ENCODE measurements at places on chromosomes 13 and 19.

- no peak for DNase-seq
Observed at GRCh38 chr13:79502859-79503468, 22.0 kb downstream of the NDFIP2 start.

GRCh38 chr13:95256091-95256490 is 45.2 kb downstream of the ABCC4 start:
- DNase-seq, result no peak

DNA sequence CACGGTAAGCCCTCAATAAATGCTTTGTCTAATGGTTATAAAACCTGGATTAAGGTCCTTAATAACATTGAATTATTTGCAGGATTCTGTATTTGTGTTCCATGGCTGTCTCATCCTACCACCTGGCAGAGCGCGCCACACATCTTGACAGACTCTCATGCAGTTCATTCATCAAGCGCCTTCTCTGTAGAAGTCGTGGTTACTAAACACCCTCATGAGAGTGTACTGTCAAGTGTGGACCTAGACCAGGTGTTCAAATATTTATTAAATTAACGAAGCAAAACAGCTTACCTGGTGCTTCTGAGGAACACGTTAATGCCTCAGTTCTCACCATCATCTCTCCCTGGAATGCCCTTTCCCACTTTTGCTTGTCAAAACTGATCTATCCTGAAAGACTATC is 13.1 kb upstream of the FBXL3 start:
- DNase-seq, result no peak

GRCh38 chr19:29387586-29387985 is 138.2 kb upstream of the VSTM2B start:
- DNase-seq, result no peak

- no peak for DNase-seq
Observed at GRCh38 chr19:13476071-13476470, 30.2 kb downstream of the CACNA1A start.

GRCh38 chr13:60435762-60436374 is 38.8 kb downstream of the TDRD3 start:
- DNase-seq, result no peak

DNA sequence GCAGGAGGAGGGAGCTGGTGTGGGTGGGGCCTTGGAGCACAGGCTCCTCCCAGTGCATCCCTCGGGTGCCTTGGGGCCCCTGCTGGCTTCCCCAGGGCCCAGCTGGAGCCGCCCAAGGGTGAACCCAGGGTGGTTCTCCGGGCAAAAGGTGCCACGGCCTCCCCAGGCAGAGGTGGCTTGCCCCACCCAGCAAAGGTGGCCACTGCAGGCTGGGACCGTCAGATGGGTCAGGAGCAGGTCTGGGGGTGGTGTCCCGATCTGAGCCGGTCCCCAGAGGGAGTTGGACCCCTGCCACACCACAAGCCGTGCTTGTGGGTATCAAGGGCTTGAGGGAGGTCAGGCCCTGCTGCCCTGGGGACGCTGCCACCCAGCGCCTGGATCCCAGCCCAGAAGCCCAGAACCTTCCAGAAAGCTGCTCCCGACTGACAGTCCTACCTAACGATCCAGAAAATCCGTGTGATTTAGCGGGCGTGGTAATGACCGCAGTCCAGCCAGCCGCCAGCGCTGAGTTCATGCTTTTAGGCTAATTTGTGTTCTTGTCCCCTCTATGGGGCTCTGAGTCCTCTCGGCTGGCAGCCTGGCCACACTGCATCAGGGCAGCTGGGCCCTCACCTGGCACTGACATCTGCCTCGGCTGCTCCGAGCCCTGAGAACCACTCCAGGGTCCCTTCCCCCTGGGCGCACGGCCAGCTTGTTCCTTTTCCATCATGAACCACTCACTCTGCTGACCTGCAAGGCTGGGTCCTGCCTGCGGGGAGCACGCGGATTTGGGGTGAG is 5.0 kb upstream of the GRIN3B start:
- no peak for DNase-seq

- DNase-seq, result no peak
Observed at GRCh38 chr19:7000816-7001215, 20.4 kb downstream of the MBD3L2B start.

DNA sequence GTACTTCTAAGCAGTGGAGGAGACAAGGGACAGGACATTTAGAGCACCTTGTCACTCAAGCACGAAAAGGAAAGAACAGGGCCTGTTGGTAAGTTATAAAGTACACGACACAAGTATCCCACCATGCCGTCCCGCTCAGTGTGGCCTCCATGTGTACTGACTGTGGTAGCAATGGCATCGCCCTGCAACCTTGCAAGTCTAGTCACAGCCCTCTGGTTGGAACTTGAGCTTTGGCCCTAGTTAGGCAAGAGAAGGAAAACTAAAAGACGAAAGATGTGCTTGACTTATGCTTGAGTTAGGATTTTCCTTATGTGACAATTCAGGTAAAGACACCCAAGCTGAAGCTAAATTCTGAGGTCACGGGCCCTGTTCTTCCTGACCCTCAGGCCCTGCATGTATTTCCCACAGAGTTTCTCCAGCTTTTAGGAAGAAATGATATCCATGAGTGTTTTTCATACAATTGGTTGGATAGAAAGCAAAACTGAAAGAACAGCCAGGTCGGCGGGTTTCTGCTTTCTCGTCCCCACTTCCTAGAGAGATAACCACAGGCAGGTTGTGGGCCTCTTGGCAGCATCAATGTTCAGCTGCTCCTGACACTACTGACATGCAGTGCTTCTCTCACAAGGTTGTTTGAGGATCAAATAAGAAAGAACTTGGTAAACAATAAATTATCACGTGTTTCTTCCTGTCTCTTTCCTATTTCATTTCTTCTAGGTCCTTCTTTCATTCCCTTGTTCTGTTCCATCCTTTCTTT is 216.2 kb downstream of the IRS2 start:
- DNase-seq, result no peak

DNA sequence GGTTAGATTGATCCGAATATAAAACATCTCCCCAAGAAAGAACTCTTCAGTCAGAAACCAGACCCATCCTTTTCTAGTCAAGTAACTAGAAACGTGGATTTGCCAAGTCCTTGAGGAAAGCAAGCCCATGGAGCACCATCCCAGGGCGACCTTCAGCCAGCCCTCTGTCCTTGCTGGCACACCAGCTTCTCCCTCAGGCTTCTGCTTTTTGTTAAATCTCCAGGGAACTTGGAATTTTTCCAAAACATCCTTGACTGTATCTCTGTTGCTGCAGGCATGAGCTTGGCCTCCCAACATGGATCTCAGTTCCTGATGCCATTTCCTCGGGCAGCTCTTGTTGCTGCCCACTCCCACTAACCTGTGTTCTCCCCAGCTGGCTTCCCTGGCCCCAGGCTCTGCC is 27.1 kb upstream of the C1QTNF9 start:
- DNase-seq, result no peak

DNA sequence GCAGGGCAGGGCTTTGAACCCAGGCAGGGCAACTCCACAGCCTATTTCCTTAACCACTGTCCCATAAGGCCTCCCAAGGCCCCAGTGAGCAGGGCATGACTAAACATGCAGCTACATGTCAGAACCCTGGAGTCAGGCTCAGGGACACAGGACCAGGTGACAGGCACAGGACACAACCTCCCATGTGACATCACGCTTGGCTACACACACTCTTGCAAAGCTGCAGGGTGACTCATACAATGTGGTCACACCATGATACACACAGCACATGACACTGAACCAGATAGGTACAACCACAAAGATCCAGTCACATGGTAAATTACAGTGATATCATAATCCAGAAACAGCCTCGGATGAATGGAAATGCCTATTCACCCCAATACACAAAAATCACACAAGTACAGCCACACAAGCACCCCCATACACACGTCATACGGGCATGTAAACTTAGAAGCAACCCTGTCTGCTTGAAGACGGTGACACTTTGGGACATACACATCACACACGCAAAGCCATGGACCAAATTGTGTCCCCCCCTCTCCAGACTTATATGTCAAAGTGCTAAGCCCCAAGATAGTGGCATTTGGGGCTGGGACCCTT is 14.5 kb downstream of the KLK4 start:
- DNase-seq, result no peak

DNA sequence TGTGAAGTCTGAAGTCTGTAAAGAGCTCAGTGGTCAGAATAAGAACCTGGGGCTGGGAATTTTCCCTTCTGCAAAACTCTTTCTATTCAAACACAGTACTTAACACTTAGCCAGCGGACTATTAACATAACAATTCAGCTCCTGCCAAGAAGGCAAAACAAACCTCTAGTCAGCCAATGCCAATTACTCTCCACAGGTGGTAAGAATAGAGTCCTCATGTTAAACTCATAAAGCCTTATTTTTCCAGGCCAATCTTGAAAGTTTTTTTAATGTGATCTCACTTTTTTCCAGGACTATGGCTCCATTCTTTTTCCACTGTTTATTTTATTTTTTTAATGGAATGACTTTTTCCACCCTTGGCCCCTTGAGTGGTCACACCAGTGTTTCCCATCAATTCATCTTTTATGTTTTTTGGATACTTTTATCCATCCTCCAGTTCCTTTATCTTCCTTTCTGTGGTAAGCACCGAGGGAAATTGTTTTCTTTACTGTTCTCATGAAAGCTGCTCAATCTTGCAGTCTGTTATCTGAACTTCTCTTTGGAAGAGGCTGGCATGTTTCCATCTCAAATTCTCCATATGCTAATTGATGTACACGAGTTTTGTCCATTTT is 217.3 kb downstream of the LHFPL6 start:
- no peak for DNase-seq

- no peak for DNase-seq
Observed at GRCh38 chr13:97753942-97754670, 199.4 kb upstream of the IPO5 start.

DNA sequence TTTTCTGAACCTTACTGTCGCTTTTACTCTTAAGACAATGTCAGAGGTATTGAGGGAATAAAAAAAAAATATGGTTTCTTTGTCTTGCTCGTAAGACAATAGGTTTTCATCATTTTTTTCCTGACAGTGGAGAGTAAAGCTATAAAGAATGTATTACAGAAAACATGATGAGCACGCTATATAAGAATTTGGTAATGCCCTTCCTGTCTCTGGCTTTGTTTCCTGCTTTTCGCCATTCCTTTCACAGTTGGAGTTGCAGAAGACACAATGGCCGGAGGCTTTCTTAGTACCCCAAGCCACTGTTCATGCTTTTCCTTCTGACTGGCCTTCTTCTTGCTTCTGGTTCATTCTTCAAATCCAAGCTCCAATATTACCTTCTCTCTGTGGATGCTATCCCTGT is 101.0 kb upstream of the DACH1 start:
- no peak for DNase-seq

DNA sequence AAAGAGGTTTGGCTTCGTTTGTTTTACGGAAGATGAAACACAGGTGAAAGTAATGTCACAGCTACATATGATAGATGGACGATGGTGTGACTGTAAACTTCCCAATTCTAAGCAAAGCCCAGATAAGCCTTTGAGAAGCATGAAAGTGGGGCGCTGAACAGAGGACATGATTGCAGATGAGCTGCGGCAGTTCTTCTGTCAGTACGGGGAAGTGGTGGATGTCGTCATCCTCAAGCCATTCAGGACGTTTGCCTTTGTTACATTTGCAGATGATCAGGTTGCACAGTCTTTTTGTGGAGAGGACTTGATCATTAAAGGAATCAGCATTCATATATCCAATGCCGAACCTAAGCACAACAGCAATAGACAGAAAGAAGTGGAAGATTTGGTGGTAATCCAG is 111.5 kb upstream of the DIAPH3 start:
- no peak for DNase-seq

GRCh38 chr19:40686882-40687524 is 3.4 kb downstream of the NUMBL start:
- no peak for DNase-seq

DNA sequence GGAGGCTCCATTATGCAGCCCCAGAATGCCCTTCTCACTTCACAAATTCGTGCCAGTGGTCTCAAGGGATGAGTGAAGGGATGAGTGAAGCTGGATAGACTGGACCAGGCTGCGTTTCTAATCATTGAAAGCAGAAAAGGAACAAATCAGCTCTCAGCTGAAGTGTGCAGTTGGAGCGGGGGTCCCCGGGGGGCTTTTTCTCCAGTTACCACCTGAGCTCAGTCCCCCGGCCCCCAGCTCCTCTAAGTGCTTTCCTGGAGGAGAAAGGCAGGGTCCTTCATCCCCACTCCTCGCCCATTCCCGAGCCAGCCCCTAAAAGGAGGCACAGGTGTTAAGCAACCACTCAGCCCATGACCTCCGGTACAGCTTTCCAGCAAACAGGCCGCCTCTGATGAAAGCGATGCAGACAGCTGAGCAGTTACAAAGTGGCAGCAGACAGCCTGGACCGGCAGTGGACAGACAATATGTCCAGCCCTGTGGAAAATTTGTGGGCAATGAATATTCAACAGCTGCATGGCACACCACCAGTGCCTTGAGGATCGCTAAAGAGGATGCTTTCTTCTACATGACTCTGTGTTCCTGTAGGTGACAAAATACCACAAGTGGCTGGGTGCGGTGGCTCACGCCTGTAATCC is 110.7 kb upstream of the UBL3 start:
- no peak for DNase-seq

GRCh38 chr13:49412749-49413148 is 31.1 kb downstream of the CAB39L start:
- no peak for DNase-seq

DNA sequence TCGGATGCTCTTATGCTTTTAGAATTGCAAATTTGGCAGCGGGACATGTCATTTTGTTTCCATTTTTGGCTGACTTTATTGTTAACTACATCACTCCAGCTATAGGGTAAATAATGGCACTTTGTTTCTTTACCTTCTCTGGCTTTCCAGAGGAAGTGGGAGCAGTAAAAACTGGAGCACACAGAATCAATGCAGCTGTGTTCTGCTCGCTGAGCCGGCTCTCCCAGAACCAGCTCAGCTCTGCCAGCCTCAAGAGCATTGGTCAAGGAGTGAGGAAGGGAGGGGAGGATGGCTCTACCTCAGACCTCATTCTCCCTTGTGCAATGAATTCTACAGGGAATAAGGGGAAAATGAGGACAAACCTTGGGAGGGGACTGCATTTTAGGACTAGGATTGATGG is 50.5 kb upstream of the SPATA13 start:
- no peak for DNase-seq

GRCh38 chr19:21022996-21023395 is 2.5 kb downstream of the ZNF430 start:
- peak; percentile 30 for DNase-seq

- peak; percentile 21 for DNase-seq
Observed at GRCh38 chr19:47107202-47107952, 6.2 kb downstream of the ZC3H4 start.
